ENCODE measurements at places on chromosomes 5 and 9.

DNA sequence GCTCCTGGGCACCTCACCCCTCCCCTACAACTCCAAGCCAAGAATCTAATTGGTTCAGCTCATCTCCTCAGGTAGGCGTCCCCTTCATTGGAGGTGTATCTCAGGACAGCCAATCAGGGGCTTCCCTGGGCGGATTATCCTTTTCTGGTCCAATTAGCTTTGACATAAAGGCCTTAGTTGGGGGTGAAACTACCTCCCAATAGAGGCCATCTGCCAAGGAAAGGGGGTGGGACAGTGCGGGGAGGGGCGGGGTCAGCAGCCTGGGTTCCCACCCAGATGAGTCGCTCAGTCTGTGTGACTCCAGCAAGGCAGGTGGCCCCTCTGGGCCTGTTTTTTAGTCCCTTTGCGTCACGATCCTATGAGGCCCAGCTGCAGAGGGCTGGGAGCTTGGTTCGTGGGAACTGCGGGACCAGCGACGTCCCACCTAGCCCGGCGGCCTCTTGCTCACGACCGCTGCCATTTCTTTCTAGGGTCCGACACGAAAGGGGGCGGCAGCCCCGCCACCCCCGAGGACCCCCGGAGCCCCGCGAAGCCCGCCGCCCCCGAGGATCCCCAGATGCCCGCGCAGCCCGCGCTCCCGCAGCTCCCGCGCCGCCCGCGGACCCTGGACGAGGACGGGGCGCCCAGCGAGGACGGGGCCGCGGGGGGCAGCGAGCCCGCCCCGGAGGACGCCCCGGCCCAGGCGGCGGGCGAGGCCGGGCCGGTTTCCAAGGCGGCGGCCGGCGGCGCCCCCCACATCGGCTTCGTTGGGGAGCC lies 8.9 kb downstream of the PRRT1B start:
- no peak for DNase-seq

DNA sequence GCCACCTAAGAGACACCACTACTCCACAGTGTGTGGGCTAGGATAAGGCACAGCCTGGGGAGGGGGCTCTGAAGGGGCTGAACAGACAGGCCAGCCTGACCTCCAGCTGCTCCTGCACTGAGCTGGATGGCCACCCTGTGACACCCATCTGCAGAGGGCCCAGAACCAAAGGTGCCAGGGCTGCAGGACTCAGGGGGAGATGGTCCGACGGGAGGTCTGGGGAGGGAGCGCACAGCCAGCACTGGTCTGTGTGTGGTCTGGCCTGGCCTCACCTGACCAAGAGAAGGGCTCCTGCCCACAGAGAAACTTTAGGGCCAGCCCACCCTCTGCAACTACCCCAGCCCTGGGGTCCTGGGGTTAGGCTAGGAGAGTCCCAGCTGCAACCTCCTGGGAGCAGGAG lies 789 bp downstream of the LTC4S start:
- DNase-seq: no peak

DNA sequence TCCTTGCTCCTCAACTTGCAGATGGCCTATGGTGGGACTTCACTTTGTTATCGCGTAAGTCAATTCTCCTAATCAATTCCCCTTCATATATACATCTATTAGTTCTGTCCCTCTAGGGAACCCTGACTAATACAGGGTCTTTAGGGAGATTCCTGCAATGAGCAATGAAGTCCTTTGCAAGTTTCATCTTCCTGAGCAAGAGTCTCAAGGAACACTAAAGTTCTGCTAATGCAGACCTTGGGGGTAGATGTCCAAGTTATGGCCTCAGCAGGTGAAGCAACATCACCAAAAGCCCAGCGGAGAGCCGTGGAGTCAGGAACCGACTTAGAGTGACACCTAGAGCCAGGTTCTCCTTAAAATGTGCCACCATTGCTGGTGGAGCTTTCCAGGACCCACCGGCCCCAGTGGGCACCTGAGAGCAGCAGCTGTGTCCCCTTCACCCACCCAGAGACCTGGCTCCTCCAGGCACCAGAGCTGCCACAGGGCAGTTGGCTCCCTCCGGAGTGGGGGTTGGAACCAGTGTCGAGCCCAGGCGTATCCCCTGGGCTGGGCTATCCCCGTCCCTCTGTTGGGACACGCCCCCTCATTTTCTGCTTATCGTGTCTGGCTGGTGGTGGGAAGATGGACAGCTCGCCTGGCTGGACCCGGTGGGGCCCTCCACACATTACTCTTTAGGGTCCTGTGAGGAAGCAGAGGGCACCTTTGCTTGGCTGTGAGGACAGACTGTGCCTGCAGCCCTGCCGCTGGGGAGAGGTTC lies 10.9 kb upstream of the FCN1 start:
- no peak for DNase-seq

GRCh38 chr5:109852371-109853155 lies 162.8 kb downstream of the MAN2A1 start:
- DNase-seq: peak; percentile 17

DNA sequence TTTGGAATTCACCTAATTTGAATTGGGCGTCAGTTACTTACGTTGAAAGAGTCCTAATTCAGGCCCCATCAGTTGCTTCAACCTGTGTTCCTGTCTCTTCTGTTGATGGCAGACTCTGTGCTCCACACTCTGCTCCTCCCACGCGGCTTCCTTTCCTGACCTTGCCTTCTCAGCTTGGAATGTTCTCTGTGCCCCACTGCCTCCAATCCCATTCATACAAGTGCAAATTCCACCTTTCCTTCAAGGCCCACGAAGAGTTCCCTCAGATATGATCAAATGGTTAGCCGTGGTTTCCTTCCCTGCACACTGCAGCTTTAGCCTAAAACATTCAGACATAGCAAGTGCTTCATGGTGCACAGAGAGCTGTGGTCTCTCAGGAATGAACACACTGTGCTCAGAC lies 65.7 kb downstream of the SREK1 start:
- DNase-seq: no peak

GRCh38 chr9:77440057-77440456 lies 208.1 kb downstream of the GNA14 start:
- peak; percentile 71 for DNase-seq

Measured in fibroblast of skin of right quadriceps (primary cell).